ENCODE measurements at places on chromosomes 1 and 21.

DNA sequence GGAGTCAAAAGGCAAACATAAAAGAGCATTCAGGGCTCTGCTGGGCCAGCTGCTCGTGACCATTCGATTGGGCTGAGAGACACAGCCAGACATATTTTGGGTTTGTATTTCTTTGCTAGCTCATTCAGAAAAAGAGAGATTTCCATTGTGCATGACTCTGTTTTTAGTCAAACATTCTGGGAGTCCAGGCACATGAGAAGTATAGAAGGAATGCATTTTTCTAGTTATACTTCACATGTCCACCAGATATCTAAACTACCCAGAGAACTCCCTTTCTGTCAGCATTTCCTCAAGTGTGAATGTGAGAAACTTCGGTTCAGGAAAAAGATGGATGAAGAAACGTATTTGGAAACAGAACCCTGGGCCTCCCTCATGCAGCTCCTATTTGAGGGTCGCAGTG, 6.3 kb upstream of the KCNE1 start:
- DNase-seq = no peak

- no peak for DNase-seq
Observed at GRCh38 chr21:44261675-44262295, at the start of gene DNMT3L. Gene DNMT3L, minus strand, starts transcription at chr21:44261897. Its CDS starts 638 bp downstream, at chr21:44261259.

DNA sequence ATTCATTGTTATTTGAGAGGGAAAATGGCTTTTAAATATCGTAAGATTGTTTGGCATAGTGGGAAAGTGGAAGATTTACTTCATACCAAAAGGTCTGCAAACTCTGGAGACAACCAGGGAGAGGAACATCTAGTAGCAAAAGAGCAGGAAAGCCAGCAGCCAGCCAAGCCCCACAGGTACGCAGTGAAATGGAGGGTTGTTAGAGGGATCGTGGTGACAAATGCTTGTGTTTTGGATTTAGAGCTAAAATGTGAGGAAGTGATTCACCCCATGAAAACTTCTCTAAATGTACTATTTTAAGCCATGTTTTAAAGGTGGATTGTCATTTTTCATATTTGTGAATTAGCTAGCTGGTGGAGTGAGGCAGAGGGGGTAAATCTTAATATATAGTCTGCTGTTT, 69.3 kb downstream of the RPS6KC1 start:
- DNase-seq = no peak

GRCh38 chr21:45511661-45512431, 30.4 kb downstream of the SLC19A1 start:
- no peak for DNase-seq

DNA sequence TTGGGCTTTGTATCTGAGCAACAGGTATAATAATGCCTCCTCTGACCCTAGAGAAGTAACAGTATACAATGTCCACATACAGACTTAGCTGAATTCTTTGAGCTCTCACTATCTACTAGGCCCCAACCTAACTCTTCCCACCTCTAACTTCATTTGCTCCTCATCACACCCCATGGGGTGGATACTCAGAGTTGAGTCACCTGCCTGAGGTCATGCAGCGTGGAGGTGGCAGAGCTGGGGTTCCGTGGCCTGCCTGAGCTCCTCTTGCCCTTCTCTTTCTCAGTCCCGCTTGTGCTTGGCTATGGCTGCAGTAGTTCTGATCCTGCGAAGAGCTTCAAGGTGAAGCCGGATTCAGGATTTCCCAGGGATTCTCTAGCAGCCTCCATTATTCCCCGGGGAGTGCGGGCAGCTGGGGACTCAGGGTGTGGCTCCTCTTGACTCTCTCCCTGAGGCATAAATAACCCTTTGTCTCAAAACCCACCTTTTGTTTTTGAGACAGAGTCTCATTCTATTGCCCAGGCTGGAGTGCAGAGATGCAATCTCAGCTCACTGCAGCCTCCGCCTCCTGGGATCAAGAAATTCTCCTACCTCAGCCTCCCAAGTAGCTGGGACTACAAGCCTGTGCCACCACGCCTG, 29.9 kb upstream of the ACTL8 start:
- DNase-seq = no peak

- DNase-seq = no peak
Observed at GRCh38 chr21:42716074-42716473, 62.7 kb downstream of the PDE9A start.

DNA sequence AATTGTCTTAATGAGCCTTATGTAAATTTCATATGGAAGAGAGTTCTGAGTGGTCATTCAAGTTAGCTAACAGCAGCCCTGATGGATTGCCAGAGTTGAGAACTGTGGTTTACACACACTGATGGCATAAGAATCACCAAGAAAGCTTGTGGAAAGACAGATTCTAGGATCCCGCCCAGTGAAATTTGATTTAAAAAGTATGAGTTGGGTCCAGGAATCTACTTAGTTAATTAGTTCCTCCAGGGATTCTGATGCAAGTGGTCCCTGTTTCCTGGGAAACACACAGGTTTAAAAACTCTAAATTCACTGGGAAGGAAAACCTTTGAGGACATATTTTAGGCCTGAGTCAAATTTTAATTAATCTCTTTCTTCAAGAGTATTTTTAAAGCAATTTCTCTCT, 144.3 kb downstream of the NTPCR start:
- no peak for DNase-seq

GRCh38 chr1:15944308-15945010, 31.4 kb downstream of the ZBTB17 start:
- DNase-seq = no peak

GRCh38 chr1:243575070-243575469, 275.0 kb downstream of the AKT3 start:
- no peak for DNase-seq

GRCh38 chr1:44016041-44016889, 15.0 kb downstream of the SLC6A9 start:
- DNase-seq = no peak

GRCh38 chr1:47680815-47681475, 243.1 kb downstream of the FOXD2 start:
- DNase-seq = no peak

GRCh38 chr1:220226752-220227151, 45.5 kb downstream of the RAB3GAP2 start:
- no peak for DNase-seq

- no peak for DNase-seq
Observed at GRCh38 chr21:34280959-34281358, 82.8 kb upstream of the KCNE2 start.

DNA sequence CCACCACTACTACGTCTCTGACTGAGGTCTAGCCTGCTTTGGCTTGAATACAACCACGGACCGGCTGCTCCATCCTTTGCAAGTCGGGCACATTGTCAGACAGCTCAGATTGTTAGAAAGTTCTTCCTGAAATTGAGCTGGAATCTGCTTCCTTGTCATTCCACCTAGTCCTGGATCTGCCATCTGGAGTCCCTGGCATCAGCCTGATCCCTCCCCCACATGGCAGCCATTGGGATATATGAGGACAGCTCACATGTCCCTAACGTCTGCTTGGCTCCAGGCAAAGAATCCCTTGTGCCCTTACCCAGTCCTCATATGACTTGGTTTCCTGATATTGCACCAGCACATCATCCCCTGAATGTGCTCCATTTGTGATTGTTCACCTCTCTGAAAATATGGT, 56.3 kb upstream of the SYT6 start:
- DNase-seq = no peak

DNA sequence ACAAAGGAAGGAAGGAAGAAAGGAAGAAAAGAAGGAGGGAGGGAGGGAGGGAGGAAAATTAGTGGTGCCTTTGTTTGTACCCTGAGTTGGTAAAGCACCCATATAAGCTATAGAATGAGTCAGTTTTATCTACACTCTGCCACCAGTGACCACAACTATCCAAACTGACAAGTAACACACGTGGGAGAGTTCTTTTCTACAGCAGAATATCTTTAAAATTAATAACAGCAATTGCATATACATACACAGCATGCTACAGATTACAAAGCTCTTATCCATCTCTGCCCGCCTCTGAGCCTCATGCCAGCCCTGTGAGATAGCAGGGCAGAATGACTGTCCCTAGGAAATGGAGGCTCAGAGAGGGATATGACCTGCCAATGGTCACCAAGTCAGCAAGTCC, 20.3 kb downstream of the CDCP2 start:
- no peak for DNase-seq

GRCh38 chr1:219271818-219272535, 98.3 kb downstream of the LYPLAL1 start:
- DNase-seq = no peak

DNA sequence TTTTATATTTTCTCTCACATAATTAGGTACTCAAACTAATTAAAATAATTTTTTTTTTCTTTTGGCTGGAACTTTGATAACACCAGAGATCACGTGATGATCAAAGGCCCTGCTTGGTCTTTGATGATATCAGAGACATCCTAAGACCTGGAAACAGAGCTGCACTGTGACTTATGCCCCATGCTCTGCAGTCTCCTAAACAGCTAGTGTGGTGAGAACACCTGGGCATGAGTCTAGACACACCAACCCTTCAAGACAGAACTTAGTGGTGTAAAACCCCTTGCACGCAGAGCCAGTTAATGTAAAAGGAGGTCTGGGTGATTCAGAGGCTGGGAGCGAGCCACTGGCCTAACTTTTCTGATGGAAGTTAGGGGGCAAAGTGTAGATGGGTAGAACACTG, 70.3 kb downstream of the OMA1 start:
- no peak for DNase-seq

DNA sequence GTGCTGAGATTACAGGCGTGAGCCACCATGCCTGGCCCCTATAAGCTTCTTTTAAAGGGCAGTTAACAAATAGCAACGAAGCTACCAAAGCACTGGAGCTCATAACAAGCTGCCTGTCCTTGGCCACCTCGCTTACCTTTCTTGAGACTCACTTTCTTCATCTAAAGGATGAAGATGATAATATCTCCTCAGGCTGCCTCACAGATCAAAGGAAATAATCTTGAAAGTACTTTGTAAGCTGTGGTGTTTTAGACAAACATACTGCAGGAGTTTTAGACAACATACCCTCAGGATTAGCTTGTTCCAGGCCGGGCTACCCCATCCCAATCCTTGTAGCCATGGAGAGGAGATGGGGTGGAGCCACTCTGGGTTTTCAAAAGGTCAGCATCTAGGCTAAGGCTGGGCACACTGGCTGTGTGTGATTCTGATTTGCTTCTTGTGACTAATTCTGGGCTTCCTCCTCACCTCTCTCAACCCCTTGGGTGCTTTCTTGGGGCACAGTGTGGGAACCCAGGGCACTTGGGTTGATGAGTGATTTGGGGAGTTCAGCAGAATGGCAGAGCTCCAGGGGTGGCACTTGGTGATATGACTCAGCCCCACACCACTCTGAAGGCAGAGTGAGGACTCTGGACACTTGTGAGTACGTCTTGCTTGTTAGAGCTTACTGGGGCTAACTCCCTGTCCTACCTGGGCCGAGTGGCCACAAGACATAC, 5.2 kb downstream of the GPR25 start:
- no peak for DNase-seq

GRCh38 chr1:1788136-1788535, 9.9 kb upstream of the NADK start:
- DNase-seq = no peak
